ENCODE measurements at places on chromosomes 5 and 9.

DNA sequence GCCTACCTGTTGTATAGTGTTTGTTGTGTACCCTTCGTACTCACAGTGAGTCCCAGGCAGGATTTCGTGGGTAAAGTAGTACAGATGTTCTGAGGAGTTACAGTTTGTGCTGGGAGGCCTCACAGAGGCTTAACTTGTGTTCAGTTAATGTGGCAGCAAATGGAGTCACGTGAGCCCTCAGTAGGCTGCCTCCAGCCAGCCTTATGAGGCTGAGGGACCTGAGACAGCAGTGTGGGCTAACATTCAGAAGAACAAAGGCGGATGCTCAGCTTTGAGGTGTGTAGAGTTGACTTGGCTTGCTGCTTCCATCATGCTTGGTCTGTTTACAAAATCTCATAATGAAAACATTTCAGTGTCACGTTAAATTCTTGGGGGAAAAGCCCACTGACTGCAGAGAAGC, 118.1 kb downstream of the TRIO start:
- no peak for DNase-seq

DNA sequence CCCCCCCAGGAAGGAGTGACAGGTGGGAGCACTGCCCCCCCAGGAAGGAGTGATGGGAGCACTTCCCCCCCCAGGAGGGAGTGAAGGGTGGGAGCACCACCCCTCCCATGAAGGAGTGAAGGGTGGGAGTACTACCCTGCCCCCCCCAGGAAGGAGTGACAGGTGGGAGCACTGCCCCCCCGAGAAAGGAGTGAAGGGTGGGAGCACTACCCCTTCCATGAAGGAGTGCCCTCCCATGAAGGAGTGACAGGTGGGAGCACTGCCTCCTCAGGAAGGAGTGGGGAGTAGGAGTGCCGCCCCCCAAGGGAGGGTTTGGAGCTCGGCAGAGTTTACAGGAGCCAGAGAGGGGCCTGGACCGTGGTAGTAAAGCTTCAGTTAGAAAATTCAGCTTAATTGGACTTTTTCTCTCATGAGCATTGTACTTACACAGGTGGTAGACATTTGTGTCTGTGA, 100.7 kb downstream of the CACNA1B start:
- no peak for DNase-seq

GRCh38 chr9:35791297-35791921, at the start of gene NPR2:
Gene NPR2, plus strand, starts transcription at chr9:35791591. Its CDS starts 818 bp downstream, at chr9:35792409.
- no peak for DNase-seq

GRCh38 chr9:72996114-72996513, 43.3 kb upstream of the ALDH1A1 start:
- DNase-seq: no peak

- DNase-seq: no peak
Observed at GRCh38 chr5:57700484-57700883, 217.9 kb upstream of the ACTBL2 start.

- no peak for DNase-seq
Observed at GRCh38 chr5:30539004-30539634, 654.4 kb upstream of the CDH6 start.

DNA sequence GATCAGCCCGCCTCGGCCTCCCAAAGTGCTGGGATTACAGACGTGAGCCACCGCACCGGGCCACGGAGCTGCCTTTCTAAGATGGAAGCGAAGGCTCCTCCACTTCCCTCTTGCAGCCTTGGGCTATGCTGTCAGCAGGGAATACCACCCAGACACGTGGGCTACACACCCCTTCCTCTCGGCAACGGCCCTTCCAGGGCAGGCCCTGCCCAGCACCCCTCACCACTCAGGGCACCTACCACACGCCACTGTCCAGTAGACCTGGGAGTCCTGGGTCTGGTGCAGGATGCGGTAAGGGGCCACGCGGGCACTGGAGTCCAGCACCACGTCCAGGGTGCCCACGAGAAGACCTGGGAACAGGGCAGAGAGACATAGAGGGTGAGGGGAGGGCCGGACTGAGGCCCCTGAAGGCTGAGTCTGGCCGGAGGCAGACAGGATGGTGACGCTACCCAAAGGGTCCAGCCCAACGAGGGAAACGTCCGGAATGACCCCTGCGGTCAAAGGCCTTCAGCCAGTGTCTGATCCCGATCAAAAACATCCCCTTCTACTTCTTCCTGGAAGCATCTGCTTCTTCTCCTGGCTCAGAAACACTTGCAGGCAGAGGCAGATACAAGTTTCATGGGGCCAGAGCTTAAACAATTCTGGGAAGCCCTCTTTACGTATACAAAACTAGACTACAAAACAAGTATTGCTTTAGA, 3.1 kb downstream of the TBC1D9B start:
- DNase-seq: no peak

DNA sequence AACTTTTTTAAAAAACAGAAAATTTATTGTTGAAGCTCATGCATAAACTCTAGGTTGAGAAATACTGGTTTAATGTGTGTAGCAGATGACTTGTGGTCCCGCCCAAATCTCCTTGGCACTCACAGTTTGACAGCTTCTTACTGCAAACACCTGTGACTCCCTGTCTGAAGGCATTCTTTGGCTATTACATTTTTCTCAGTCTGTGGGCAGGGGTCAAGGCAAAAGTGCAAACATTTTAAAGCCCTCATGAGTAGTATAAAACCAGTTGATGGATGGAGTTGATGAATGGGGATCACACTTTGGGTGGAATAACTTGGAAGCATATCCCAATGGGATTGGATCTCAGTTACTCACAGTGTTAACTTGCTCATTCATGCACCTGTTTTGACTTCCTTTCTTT, 1007.0 kb upstream of the NUDT12 start:
- DNase-seq: no peak

- no peak for DNase-seq
Observed at GRCh38 chr5:177339107-177339638, 12.3 kb downstream of the LMAN2 start.

DNA sequence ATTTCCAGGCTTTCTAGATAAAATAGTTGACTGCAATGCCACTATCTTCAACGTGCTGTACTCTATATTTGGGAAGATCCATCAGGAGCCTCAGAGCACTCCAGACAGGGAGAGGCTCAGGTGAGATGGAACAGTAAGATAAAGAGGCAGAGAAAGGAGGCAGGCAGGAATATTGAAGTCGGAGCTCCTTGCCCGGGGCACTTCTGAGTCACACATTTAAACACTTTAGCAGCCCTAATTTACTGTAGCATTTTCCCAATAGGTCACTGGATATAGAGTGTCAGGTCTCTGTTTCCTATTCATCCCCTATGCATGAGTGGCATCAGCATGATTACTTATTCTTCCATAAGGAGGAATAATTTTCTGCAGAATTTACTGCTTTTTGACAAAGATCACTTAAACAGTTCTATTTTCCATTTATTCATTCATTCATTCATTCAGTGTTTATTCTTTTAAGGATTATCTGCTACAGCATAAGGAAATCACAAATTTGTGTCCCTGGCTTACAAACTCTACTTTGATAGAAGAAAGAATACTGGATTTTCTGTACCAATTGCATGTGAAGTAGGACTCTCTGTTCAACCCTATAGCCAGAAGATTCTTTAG, 170.7 kb downstream of the MAPKAP1 start:
- no peak for DNase-seq

- DNase-seq: no peak
Observed at GRCh38 chr5:120934031-120934430, 469.9 kb downstream of the PRR16 start.

DNA sequence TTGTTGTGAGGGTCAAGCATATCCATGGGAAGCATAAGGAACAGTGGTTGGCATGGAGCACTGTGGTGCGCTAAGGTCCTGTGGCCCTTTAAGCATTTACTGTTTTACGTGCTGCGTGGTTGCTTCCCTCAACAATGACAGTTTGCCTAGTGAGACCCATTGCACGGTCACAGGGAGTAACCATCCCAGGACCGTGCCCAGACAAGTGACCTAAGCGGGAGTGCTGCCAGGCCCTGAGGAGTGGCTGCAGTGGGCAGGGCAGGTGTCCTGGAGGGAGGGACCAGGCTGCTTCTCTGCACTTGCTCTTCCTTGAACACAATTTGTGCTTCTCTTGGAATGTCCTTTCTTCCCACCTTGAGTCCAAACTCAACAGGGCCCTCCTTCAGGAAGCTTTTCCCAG, 64.6 kb downstream of the RGS3 start:
- DNase-seq: no peak

DNA sequence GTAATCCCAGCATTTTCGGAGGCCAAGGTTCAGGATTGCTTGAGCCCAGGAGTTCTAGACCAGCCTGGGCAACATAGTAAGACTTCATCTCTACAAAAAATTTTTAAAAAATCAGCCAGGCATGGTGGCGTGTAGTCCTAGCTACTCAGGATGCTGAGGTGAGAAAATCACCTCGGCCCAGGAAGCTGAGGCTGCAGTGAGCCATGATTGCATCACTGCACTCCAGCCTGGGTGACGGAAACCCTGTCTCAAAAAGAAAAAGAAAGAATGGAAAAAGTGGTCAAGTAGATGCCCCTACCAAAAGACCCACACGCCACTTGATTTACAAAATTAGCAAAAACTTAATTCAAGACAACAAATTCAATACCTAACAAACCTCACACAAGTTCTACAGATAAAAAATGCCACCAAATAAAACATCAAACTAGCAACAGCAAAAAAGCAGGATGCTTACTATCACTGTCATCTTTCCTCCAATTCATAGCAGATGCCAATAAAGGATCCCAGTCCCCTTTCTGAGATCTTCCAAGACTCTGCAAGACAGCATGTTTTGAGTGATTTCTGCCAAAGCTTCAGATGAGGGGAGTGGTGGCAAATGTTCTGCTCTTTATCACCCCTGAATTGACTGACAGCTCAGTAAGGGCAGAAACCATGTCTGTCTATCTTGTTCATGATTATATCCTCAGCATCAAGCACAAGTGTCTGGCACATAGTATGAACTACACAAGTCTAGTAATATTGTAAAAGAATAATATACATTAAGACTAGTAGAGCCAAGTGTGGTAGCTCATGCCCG, 34.2 kb upstream of the TESK1 start:
- DNase-seq: no peak

DNA sequence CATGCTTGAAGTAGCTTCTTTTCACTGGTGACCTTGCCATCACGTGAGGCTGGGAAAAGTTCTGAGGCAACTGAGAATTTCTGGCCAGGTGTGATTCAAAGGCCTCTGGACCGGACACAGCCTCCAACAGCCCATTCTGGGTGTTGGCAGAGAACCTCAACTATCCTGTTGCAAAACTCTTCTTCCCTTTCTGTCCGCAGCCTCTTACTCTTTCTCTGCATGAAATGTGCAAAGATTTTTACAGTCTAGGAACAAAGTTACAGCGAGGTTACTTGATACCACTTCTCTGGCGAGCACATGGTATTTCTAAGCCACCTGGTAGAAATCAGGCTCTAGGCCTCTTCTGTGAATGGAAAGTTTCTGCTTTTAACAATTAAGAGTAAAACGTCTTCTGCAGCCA, 79.2 kb downstream of the FREM1 start:
- DNase-seq: no peak

- DNase-seq: no peak
Observed at GRCh38 chr9:18834740-18835361, 198.2 kb downstream of the SAXO1 start.

DNA sequence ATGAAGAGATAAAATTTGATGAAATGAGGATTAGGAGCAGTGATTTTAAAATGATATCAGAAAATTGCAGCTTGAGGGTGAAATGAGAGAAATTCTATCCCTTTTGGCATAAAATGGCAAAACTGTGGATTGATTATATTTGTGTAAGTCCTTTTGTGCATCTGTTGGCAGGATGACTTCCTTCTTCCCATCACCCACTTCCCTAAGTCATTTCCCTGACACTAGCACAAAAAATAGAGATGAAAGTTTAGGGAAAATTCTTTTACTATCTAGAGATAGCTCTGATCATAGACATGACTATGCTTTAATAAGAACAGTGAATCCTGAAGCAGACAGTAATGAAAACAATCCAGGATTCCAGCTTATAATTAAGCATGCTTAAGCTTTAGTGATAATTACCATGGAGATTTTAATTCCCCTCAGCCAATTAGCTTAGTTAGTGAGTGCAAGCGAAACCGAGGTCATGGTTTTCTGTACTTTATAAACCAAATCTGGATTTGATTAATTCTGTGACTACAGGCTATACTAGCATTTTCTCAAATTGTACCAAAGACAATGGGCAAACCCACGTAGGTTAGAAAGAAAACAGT, 163.6 kb upstream of the TARS1 start:
- DNase-seq: no peak

- DNase-seq: no peak
Observed at GRCh38 chr9:91066042-91066415, 264.4 kb downstream of the SYK start.

DNA sequence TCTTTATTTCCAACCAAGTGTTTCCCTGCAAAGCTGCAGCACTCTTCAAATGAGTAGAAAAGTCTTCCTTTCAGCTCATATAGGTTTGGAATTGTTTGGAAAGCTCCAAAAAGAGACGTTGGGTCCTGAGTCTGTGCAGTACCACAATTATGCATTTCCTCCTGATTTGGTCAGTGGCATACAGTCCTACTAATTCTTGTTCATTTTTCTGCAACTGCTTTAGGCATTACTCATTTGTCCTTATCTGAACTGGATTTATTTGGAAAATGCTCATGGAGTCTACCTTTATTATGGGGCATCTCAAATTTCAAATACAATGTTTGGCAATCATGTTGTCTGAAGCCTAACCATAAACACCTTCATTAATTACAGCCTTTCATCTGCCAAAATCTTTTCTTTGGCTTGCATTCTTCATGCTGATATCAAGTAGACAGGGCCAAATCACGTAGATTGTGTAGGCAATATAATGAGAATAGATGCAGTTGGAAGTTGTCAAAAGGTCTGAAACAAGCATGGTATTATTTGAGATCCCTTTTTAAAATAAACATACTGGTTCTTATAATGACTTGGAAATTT, 232.8 kb downstream of the TLE1 start:
- no peak for DNase-seq

DNA sequence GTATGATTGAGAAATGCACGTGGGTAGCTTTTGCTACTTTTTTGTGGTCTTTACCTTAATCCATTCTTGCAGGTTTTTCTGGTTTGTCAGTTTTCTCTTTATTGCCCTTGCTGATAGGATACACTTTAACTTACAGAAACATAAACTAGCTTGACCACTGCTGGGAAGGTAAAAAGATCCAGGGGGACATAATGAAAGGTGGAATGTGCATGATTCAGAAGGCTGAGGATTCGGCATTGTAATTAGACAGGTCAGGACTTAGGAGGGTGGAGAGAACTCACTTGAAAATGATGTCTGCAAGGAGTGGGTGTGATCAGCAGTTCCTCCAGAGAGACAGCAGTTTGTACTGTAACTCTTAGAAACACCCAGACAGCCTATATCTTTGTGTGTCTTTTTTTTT, 19.8 kb upstream of the TXNDC8 start:
- no peak for DNase-seq

- DNase-seq: peak; percentile 93
Observed at GRCh38 chr5:87541033-87541432, 128.3 kb upstream of the CCNH start.

- DNase-seq: no peak
Observed at GRCh38 chr5:157198277-157198986, 17.8 kb downstream of the ITK start.

DNA sequence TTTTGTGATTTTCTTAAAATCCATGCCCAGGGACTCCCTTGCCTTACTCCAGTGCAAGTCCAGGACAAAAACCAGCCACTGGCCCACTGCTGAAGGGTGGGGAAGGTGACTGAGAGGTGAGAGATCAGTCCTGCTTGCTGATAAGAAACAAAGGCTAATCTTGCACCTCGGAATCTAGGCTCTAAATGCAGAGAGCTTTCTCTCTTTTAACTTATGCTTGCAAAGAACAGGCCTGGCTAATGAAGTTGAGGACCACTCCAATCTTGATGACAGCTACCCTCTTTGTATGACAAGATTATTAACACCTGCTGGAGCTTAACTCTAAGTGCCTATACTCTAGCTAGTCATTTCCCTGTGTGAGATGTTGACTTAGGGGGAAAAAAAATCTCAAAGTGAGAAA, 8.8 kb downstream of the TLE1 start:
- no peak for DNase-seq
